ENCODE measurements at places on chromosomes 5 and 9.

DNA sequence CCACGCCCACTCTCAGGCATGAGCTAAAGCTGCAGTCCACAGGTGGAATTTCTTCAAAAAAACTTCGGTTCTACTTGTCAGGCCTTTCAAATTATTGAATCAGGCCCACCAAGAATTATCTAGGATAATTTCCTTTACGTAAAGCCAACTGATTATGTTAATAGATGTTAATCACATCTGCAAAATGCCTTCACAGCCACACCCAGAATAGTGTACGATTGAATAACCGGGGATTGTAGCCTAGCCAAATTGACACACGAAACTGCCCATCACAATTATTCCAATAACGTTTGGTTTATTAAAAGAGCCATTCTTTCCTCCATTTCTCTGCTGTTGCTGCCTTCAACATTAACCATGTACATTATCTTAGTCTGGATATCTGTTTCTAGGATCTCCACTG is 148.7 kb downstream of the NR3C1 start:
- DNase-seq: no peak

GRCh38 chr5:115480271-115480670 is 64.3 kb downstream of the FEM1C start:
- DNase-seq: no peak

DNA sequence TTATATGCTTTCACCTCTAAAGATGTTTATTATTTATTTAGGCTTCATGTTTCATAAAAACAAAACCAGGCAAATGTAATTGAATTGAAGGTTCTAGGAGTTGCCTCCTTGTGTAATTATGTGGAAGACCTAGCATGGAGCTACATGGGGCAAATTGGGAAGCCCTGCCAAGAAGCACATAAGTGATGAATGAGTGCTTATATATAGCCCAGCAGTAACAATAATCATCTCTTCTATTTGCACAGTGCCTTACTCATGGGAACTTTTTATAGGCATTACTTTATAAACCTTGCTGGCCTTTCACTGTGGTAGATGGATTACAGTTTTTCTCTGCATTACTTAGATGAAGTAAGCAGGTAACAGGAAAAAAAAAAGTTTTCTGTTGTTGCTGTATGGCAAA is 40.0 kb upstream of the GRAMD2B start:
- DNase-seq: no peak

DNA sequence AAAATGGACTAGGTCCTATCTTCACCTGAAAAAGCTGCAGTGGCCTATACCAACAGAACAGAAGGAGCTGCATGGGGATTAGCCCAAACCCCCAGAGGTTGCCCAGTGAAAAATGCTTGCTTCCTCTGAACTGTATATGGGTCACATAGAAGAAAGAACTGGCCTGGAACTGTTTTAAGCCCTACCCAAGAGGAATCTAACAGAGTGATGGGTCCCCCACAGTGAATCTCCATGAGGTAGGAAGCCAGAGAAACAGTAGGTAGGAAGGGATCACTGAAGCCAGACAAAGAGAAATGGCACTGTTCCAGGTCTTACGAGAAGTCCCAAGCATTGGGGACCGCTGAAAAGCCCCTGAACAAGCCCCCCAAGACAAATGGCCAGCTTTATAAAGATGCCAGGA is 28.8 kb upstream of the TRIM32 start:
- no peak for DNase-seq

DNA sequence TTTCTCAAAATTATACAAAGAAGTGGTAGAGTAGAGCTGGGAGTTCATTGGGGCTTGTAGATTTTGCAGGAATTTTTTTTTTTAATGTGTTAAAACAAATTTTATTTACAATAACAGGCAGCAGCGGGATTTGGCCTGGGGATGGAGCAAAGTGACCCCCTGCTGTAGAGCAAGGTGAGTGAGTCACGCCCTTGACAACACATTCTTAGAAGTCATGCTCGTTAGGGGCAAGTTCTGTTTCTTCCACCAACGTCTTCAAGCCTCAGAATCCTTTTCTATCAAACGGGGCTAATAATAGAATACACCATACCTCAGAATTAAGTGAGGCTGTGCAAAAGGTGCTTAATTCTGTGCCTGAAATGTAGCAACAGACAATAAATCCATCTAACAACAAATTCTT is 1.1 kb upstream of the ANKDD1B start:
- DNase-seq: no peak
